Activated naive CD4-positive, alpha-beta T cell treated with anti-CD3 and anti-CD28 coated beads, Interleukin-2, amount 10 ng/mL, durations not matched to agents 5 hours and 36 hours (primary cell): ENCODE measurements at places on chromosomes 7 and 10. TPM values are rescaled to one million over a fixed set of nuclear protein-coding genes. Genes with fewer than 3 reads are reported as not detected.

The EIF5AL1 gene
- total RNA-seq = 1.2 TPM

The GPER1 gene
- 0.10 TPM for total RNA-seq

The SUFU gene
- 12.0 TPM for total RNA-seq

The CXCL12 gene
- total RNA-seq = not detected

The PPP1R17 gene
- total RNA-seq = not detected

The TMEM176A gene
- total RNA-seq = not detected

The PRTFDC1 gene
- total RNA-seq = 0.89 TPM

The AS3MT gene
- 0.58 TPM for total RNA-seq

The NEURL1 gene
- total RNA-seq = 1.1 TPM

The VWDE gene
- 3.1 TPM for total RNA-seq

The MYL10 gene
- total RNA-seq = not detected

The ABCA13 gene
- total RNA-seq = 0.18 TPM

The MPP7 gene
- 24.4 TPM for total RNA-seq

The MBLAC1 gene
- total RNA-seq = 4.3 TPM

The FRMD4A gene
- total RNA-seq = 0.03 TPM

The OPN4 gene
- not detected for total RNA-seq

The TRA2A gene
- 109 TPM for total RNA-seq

The SYT15 gene
- 0.78 TPM for total RNA-seq

The WDR86 gene
- not detected for total RNA-seq

The EIF3B gene
- total RNA-seq = 154 TPM
